Stimulated activated CD8-positive, alpha-beta memory T cell treated with anti-CD3 and anti-CD28 coated beads, Interleukin-2, amount 100 ng/mL, for 1 hour (primary cell): ENCODE measurements at places on chromosomes 2 and 18.

DNA sequence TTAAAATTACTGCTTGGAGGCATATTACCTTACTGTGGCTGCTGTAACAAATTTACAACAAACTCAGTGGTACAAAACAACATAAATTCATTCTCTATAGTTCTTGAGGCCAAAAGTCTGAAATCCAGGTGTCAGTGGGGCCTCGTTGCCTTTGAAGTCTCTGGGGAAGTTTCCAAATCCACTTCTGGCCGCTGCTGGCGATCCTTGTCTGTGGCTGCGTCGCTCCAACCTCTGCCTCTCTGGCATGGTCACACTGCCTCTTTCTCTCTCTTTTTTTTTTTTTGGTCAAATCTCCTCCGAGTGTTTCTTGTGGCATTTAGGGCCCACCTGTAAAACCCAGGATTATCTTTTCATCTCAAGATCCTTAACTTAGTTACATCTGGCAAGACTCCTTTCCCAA lies 182.8 kb downstream of the ST6GAL2 start:
- no peak for DNase-seq

DNA sequence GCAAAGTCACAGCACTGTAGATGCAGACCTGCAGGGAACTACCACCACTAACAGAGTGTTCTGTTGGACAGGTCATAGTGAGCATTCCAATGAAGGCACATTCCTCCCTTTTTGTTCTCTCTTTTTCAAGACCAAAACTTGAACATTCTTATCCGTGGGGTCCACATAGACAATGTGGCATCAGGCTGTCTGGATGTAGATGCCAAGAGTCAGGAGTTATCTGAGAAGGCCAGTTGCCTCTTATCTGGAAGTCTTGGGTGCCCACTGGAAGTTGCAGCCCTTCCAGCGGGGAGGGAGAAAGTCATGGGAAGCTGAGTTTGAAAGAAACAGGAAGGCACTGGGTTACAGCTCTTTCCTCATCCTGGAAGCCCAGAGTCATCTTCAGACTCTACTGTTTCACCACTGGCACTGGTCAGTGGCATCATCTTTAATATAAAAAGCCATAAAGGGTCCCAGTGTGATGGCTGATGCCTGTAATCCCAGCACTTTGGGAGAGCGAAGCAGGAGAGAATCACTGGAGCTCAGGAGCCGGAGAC lies 61.4 kb downstream of the FAM161A start:
- no peak for DNase-seq

GRCh38 chr2:32008805-32009515 lies 1.8 kb downstream of the MEMO1 start:
- DNase-seq: no peak

- DNase-seq: no peak
Observed at GRCh38 chr2:63057249-63058143, 6.9 kb downstream of the OTX1 start.

DNA sequence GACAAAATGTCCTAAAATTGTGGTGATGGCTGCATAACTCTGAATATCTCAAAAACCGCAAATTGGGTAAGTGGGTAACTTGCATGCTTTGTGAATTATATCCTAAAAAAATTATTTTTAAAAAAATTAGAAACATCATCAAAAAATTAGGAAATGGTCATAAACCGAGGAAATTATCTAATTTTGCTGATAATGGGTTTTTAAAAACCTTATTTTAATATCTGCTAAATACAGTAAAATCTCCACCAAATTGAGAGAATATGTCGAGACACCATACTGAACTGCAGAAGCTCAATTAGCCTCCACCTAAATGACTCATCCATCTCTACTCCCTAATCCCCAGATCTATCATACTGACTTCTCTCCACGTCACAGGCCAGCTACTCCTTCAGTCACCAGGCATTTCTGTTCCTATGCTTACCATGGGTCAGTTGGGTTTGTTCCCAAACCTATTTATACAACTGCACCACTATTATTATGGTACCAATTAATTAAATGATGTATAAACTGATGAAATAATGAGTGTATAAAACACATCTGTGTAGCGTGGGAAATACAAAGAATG lies 36.1 kb downstream of the SPIRE1 start:
- no peak for DNase-seq

DNA sequence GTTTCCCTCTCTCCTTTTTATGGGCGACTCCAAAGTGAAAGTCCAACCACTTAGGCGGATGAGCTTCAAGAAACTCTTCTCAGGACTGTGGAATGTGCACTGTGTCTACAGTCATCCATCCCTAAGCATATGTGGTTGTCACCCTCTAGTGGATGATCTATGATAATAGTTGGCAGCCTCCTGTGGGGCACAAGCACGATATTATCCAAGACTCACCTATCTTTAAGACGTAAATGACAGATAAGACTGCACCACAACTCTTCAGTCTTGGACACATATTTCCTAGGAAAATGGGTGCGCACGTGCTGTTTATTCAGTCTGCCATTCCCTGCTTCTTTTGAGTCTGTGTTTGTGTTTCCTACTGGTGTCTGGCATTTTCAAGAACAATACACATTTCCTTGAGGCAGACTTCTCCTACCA lies 145.5 kb upstream of the CTAGE1 start:
- no peak for DNase-seq

- no peak for DNase-seq
Observed at GRCh38 chr2:68721482-68722101, 13.0 kb upstream of the ARHGAP25 start.

DNA sequence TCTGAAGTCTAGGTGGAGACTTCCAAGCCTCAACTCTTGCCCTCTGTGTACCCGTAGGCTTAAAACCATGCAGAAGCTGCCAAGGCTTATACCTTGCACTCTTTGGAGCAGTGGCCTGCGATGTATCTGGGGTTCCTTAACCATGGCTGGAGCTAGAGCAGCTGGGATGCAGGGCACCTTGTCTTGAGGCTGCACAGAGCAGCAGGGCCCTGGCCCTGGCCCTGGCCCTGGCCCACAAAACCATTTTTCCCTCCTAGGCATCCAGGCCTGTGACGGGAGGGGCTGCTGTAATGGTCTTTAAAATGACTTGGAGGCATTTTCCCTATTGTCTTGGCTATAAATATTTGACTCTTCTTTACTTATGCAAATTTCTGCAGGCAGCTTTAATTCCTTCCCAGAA lies 19.2 kb downstream of the SERPINB4 start:
- no peak for DNase-seq

- DNase-seq: no peak
Observed at GRCh38 chr2:2131075-2131789, 199.8 kb downstream of the MYT1L start.
